ENCODE measurements at places on chromosomes 11 and 22. TPM values are rescaled to one million over a fixed set of nuclear protein-coding genes. Genes with fewer than 3 reads are reported as not detected.

MEI1 gene
- total RNA-seq: 63.1 TPM

LRRC10B gene
- total RNA-seq: not detected

RAC2 gene
- total RNA-seq: 152 TPM

F2 gene
- total RNA-seq: not detected

PATZ1 gene
- 61.3 TPM for total RNA-seq

RNASEH2C gene
- total RNA-seq: 32.0 TPM

MFRP gene
- total RNA-seq: not detected

RIC3 gene
- total RNA-seq: 37.1 TPM

KREMEN1 gene
- total RNA-seq: not detected

SHISA8 gene
- 0.72 TPM for total RNA-seq

LINC01488 gene
- total RNA-seq: not detected

GRCh38 chr11:128865490-128865889 lies 1.6 kb downstream of the KCNJ1 start:
- DNase-seq: no peak

GRCh38 chr11:20161923-20162744 lies 1.9 kb upstream of the DBX1 start:
- no peak for DNase-seq

GRCh38 chr11:115476463-115477286 lies 27.5 kb downstream of the CADM1 start:
- DNase-seq: no peak

DNA sequence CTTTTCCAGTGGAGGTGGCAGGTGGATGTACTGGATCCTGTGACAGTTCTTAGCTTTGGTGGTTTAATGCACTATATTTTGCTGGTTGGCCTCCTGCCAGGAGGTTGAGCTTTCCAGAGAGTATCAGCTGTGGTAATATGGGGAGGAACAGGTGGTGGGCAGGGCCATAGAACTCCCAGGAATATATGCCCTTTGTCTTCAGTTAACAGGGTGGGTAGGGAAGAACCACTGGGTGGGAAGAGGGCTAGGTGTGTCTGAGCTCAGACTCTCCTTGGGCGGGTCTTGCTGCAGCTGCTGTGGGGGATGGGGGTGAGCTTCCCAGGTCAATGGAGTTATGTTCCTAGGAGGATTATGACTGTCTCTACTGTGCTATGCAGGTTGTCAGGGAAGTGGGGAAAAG lies 203.8 kb downstream of the DLG2 start:
- no peak for DNase-seq

GRCh38 chr11:102611291-102611690 lies 13.8 kb downstream of the MMP20 start:
- DNase-seq: no peak

GRCh38 chr22:20926243-20926642 lies 9.0 kb downstream of the CRKL start:
- no peak for DNase-seq

DNA sequence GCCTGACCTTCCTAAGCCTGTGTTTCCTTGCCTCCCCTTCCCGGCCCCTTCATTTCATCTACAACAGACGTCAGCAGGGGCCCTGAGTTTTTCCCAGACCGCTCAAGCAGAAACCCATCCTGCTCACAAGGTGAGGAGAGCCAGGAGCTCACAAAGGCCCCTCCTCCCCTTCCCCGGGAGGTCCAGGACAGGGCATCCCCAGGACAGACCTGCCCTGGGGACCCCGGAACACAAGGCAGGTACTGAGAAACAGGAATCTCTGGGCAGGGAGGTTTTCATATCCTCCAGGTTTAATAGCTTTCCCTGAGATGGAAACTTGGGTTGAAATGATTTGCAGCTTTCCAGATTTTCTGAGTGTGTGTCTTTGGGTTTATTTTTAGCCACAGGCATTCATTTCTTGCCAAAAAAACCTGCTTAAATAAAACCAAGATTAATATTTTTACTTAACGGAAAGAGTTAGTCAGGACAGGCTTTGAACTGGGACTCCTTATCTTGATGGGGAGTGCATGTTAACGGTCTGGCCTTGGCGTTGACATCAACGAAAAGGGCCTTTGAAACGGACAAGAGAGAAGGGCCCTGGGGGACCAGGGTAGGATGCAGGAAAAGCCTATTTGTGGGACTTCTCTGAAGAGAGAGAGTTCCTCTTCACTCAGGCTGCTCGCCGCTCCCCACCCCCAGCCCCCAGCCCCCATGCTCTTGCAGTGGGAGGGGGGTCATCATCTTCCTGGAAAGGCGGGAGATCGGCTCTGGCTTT lies 38.5 kb downstream of the TIMP3 start:
- no peak for DNase-seq

DNA sequence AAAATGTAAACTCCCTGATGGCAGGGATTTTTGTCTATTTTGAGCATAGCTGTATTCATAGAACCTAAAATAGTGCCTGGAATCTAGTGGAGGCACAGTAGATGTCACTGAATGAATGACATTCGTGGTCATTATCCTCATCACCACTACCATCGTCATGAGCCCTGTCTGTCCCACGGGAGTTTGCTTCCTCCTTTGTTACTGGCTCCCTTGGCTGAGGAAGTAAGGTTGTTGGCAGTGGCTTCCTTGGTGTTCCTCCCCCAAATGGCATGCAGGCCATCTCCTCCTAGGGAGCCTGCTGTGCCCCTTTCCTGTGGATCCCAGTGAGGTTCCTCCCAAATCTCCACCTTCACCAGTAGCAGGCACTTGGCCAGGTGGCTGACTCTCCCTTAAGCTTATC lies 183.0 kb downstream of the CEP164 start:
- no peak for DNase-seq

DNA sequence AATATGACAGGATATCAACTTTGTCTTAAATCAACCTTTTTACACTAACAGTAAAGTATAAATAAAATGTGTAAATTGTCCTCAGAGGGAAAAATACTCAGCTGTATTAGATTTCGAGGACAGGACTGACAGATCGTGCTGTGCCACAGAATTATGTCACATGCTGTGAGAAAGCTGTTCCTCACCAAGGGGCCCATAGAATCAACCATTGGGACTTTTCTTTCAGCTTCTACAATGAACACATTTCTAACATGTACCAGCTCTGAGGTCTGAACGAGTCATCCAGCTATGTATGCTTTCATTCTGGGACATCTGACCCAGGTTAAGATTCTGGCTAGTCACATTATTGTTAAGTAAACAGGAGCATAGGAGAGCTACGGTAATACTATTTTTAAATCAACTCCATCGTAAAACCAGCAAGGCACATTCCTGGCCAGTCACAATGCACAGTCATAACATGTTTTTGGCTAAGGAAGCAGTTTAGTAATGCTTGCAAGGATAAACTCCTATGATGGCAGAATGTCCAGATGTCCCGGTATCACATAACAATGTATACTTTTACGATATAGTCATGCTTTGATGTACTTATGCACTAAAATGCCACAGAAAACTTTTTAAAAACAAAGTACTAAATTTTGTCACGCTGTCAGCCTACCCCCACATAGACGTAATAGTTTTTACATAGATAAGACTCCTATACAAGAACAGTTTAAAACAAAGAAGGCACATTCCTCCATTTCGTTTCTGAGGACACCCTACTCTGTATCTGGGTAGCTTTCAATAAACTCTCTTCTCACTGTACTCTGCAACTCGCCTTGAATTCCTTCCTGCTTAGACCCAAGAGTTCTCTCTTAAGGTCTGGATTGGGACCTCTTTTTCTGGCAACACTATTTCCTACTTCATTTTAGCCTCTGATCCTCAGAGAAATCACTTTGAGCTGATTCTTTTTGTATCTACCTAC lies 27.4 kb downstream of the ZNF214 start:
- no peak for DNase-seq

DNA sequence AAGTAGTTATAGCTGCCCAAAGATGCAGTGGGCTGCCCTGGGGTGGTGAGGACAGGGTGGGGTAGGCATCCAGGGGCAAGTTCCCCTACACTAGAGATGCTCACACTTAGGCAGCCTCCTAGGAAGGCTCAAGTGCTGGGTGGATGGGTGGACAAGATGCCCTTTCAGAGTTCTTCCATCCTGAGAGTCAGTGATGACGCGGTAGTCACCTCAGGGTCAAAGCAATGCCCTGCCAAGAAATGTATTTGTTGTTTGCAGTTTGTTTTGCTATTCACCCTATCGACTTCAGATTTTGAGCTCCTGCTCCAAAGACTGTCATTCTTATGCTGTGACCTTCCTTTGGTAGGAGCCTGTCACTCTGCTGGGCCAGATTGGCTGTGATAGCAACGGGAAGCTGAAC lies 18.9 kb downstream of the POLA2 start:
- no peak for DNase-seq

- DNase-seq: no peak
These were observed 250.1 kb downstream of the DDX10 start for GRCh38 chr11:108914981-108915380.

- DNase-seq: no peak
These were observed 38.1 kb upstream of the OPCML start for GRCh38 chr11:133570376-133570775.

- DNase-seq: no peak
These were observed 165.7 kb upstream of the GUCY1A2 start for GRCh38 chr11:107183953-107184352.

DNA sequence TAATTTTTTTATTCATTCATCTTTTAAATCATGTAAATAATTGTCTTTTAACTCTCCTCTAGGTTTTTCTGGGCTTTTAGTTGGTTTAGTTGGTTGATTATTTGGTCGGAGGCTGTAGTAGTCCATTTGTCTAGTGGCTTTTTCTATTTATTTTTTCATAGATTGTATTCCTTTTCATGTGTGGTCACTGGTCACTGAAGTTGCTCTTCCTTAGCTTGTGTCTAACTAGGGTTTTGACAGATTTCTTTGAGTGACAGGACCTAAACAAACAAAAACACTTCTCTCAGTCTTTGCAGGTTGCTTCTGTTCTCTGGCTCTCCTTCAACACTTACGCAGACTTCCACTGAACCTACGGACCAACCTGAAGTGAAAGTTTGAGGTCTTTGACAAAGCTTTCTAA lies 112.6 kb downstream of the EMSY start:
- DNase-seq: no peak

- DNase-seq: no peak
These were observed 243.7 kb downstream of the BLID start for GRCh38 chr11:121872356-121872755.

DNA sequence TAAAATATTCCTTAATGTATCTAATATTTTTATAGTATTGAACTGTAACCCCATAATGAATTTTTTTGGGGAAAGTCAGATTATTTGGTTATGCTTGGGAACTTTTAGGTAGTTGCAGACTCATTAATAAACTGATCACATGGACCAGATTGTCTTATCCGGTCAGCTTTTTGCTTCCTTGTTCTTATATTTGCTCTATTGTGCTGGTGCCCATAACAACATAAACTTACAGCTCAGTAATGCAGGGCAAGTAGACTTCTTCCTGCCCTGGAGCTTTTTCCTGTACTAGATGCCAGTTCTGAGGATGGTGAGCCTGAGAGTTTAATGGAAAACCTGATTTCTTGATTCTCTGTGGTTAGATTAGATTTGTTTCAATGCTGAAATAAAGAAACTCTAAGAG lies 53.2 kb downstream of the MTMR3 start:
- DNase-seq: no peak

- DNase-seq: no peak
These were observed 553 bp downstream of the CD3D start for GRCh38 chr11:118341815-118342489.
